HFFc6 (cell line): ENCODE measurements at places on chromosomes 2 and 18.

DNA sequence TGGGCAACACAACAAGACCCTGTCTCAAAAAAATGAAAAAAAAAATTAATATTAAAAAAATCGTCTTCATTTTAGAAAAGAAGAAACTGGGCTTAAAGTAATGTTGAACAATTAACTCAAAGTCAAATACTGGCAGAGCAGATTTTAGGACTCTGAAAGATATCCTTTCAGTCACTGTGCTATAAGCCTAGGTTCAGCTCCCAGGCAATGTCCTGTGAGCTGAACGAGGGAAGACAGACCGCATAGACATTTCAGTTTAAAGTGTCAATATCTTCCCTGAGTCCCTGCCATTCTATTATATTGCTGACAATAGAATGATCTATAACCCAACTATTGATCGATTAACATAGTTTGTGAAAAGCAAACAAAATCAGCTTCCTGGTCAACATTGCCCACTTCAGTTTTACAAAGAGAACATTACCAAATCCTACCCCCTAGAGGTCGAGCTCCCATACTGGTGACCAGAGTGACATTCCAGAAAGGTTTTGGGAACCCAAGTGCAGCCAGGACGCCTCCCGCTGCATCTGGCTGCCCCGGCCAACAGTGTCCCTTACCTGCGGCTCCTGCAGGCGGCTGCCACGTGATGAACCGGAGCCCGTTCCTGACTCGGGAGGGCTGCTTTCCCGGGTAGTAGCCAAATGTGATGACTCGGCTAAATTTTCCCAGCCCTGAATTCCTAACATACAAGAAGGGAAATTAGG, 639 bp downstream of the MRO start:
- no peak for DNase-seq
- peaks cover 11% of the 10 kb centered on the region for H3K27me3 ChIP-seq
- no peak overlapping the region for H3K27ac ChIP-seq
- no peak overlapping the region for H3K4me3 ChIP-seq
- H3K36me3 ChIP-seq = no peaks in the 10 kb centered on the region

DNA sequence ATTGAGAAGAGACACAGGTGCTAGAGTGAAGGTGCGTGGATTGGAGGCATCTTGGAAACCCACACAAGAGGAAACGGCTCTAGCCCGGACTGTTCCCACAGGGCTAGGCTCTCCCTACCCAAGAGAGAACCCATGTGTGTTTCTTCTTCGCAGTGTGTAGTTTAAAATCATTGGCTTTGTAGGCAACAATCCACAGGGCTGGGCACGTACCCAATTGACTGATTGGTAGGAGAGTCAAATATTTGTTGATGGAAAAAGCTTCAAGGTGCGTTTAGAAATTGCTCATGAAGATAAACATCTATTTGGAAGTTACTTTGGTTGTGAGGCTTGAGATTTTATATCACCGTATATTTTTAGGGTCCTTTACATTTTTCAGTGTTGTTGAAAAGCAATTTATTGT, 13.2 kb upstream of the YWHAQ start:
- peaks cover 24% of the 10 kb centered on the region for H3K4me1 ChIP-seq
- peaks cover 3% of the 10 kb centered on the region for H3K27me3 ChIP-seq
- H3K27ac ChIP-seq = no peak overlapping the region
- no peak for DNase-seq
- H3K36me3 ChIP-seq = no peaks in the 10 kb centered on the region

GRCh38 chr2:215421859-215422461, 13.9 kb downstream of the FN1 start:
- H3K4me3 ChIP-seq = no peak overlapping the region
- H3K27me3 ChIP-seq = peaks cover 16% of the 10 kb centered on the region
- peaks cover 75% of the 10 kb centered on the region for H3K36me3 ChIP-seq
- DNase-seq = no peak
- H3K27ac ChIP-seq = peak overlapping the region; percentile 63; the same call in 1 of the 2 replicates
- H3K4me1 ChIP-seq = peaks cover 74% of the 10 kb centered on the region

DNA sequence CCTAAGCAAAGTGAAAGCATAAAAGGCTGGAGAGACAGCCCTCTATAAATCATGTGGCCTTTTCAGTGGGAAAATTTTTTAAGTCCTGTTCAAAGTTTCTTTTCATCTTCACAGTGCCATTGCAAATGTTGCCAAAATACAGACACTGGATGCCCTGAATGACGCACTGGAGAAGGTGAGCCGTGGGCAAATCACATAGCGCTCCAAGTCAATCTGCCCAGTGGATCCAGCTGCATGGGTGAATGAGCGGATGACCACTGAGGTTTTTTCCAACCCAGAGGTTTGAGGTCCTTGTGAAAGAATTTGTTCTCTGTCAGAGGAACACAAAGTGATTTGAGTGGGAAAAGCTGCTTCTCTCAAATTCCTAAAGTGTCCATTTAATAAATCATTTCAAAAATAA, 11.8 kb downstream of the DAPL1 start:
- H3K4me3 ChIP-seq = no peak overlapping the region
- no peaks in the 10 kb centered on the region for H3K4me1 ChIP-seq
- H3K27ac ChIP-seq = no peak overlapping the region

DNA sequence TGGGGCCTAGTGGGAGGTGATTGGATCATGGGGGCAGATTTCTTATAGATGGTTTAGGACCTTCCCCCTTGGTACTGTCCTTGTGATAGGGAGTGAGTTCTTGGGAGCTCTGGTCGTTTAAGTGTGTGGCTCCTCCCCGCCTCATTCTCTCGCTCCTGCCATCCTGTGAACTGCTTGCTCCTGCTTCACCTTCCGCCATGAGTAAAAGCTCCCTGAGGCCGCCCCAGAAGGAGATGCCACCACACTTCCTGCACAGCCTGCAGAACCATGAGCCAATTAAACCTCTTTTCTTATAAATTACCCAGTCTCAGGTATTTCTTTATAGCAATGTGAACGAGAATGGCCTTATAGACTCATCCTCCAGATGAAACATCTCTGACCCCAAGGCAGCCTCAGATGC, 101.5 kb downstream of the KCNF1 start:
- no peak overlapping the region for H3K27ac ChIP-seq
- H3K27me3 ChIP-seq = peaks cover 56% of the 10 kb centered on the region
- H3K4me1 ChIP-seq = no peaks in the 10 kb centered on the region
- no peak for DNase-seq
- peaks cover 14% of the 10 kb centered on the region for H3K36me3 ChIP-seq

DNA sequence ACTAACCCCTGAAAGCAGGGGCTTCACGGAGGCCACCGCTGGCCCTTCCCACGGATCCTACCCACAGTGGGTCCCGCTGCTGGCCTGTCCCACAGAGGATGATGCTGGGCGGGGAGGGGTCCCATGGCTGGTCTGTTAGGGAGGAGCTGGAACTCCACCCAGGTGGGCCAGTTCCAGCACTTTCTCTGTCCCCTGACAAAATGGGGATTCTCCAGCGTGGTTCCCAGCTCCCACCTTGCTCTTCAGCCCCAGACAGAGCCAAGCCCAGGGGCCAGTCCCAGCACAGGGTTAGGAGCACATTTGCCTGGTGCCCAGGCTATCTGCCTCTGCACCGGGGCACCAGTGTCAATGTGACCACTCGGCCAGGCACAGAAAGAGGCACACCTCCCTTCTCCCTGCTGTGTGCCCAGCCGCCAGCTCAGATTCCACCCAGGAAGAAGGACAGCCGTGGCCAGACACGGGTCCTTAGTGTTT, 50.0 kb downstream of the ANKMY1 start:
- H3K36me3 ChIP-seq = no peaks in the 10 kb centered on the region
- no peak for DNase-seq
- no peak overlapping the region for H3K4me3 ChIP-seq
- H3K27me3 ChIP-seq = no peaks in the 10 kb centered on the region
- H3K27ac ChIP-seq = no peak overlapping the region

DNA sequence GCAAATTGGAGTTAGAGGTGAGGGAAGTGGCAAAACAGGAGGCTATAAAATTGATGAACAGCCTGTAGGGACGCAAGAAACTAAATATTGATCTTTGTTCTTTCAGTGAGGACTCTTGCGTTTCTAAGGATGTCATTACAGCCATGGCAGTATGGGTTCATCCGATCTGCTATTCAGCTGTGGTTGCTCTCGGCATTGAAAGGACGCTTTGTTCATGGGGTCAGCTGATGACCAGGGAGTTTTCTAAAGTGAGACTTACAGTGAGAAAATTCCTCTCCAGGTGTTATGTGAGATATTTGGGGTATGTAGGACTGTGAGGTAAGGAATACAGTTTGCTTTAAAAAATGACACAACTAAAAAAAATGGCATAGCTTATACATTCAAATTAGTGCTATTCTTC, 52.7 kb upstream of the PELI1 start:
- no peaks in the 10 kb centered on the region for H3K36me3 ChIP-seq
- peaks cover 18% of the 10 kb centered on the region for H3K27me3 ChIP-seq
- DNase-seq = no peak
- no peak overlapping the region for H3K4me3 ChIP-seq
- H3K4me1 ChIP-seq = peaks cover 8% of the 10 kb centered on the region; the same call in 1 of the 2 replicates

DNA sequence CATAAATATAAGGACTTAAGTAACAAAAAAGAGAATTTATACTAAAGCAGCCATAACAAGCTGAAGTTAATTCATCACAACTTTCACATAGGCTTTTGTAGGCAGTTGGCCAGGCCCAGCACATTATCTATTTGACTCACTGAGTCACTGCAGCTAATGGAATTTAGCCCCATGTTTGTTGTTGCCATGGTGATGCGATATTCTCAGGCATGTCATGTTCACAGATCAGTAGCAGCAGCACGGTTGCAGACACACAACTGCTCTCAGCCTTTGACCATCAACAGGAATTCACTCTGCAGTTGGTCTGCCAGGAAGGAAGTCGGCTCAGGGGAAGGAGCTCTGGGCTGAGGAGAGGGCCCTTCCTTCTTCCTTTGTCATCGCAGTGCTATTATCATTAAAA, 639.8 kb downstream of the TMEM182 start:
- no peak for DNase-seq
- no peak overlapping the region for H3K27ac ChIP-seq
- no peak overlapping the region for H3K4me3 ChIP-seq
- H3K4me1 ChIP-seq = no peaks in the 10 kb centered on the region
- H3K36me3 ChIP-seq = no peaks in the 10 kb centered on the region

GRCh38 chr2:120254178-120254577, 1.5 kb downstream of the RALB start:
- DNase-seq = no peak
- peak overlapping the region; percentile 96 for H3K4me3 ChIP-seq
- H3K27me3 ChIP-seq = peaks cover 6% of the 10 kb centered on the region; the same call in 1 of the 2 replicates
- H3K36me3 ChIP-seq = peaks cover 31% of the 10 kb centered on the region
- H3K4me1 ChIP-seq = peaks cover 62% of the 10 kb centered on the region

DNA sequence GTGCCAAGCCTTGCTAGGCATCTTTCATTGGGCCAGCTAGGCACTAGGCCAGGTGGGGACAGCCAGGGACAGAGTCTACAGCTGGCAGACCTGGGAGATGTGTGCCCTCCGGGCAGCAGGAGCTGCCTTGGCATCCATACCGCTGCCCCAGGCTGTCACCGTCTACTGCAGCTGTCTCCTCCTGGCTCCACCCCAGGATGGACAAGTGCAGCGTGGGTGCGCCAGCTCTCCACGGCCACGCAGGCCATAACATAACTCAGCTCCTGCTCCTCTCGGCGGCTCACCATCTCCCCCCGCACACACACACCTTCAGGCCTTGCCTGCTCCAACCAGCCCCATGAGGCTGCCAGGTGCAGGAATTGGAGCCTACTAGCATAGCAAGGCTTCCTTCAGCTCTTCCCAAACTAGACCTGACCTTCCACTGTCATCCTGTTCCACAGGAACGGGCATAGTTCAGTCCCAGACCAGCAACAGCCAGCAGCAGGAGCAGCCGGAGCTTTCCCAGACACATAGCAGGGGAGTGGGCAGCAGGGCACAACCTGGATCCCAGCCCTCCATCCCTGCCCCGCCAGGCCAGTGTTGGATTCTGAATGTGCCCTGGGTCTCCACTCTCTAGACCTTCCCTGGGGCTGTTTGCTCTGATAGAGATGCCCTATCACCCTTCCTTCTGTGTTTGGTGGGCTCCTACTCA, 2.5 kb upstream of the ADRA2B start:
- peaks cover 56% of the 10 kb centered on the region for H3K27me3 ChIP-seq
- no peak overlapping the region for H3K27ac ChIP-seq
- no peak for DNase-seq
- H3K4me3 ChIP-seq = no peak overlapping the region

GRCh38 chr2:240302041-240302440, 133.4 kb upstream of the GPC1 start:
- no peaks in the 10 kb centered on the region for H3K36me3 ChIP-seq
- no peak overlapping the region for H3K27ac ChIP-seq
- peaks cover 6% of the 10 kb centered on the region for H3K27me3 ChIP-seq
- no peak overlapping the region for H3K4me3 ChIP-seq

GRCh38 chr2:38108907-38109731, 33.2 kb upstream of the CYP1B1 start:
- H3K27ac ChIP-seq = no peak overlapping the region
- H3K36me3 ChIP-seq = no peaks in the 10 kb centered on the region
- DNase-seq = no peak
